Effector CD8-positive, alpha-beta T cell (primary cell): ENCODE measurements at places on chromosomes 5 and 9.

- DNase-seq: no peak
These were observed 28.8 kb downstream of the SMARCA2 start for GRCh38 chr9:2043881-2044462.

GRCh38 chr5:168964182-168964581, 336.8 kb downstream of the SLIT3 start:
- DNase-seq: no peak

- no peak for DNase-seq
These were observed 296.5 kb downstream of the DEPDC1B start for GRCh38 chr5:60403343-60404006.

DNA sequence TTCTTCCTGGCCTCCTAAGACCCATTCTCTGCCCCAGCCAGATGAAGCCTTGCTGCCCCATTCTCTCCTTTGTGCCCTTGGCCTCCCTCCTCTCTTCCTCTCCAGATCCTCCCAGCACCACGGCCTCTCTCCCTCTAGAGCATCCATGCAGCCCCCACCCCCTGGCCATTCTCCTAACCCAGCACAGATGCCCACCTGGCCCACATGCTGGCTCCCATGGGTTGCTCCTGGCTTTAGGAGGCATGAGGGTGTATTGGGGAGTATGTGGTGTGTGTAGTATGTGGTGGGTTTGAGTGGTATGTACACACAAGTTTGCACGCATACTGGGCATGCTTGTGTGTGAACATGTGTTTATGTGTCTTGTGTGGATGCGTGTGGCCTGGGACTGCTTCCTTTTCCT, 47.1 kb downstream of the FOXI1 start:
- no peak for DNase-seq

DNA sequence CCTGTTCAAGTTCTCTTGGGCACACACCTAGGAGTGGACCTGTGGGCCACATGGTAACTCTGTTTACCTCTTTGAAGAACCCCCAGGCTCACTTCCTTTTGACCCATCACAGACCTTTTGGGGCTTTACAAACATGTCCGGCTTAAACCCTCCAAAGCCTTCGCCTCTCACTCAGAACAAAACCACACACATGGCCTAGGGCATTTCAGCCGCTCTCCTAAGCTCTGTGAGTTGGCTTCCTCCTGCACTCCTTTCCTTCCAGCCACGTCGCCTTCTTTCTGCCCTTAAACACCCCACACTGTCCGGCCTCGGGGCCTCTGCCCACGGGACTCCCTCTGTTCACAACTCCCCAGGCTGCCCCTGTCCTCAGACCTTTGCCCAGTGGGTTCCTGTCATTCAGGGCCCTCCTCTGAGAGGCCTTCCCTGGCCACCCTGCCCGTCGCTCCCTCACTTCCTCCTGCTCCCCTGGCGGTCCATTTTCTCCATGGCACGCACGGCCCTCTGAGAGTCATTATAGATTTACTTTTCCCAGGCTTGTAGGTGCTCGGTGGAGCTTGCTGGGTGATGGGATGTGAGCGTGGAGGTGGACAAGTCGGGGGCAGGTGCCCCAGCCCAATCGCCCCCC, 1.9 kb downstream of the DOK3 start:
- DNase-seq: no peak

- DNase-seq: no peak
These were observed 1.2 kb downstream of the LHFPL2 start for GRCh38 chr5:78647351-78647818.

DNA sequence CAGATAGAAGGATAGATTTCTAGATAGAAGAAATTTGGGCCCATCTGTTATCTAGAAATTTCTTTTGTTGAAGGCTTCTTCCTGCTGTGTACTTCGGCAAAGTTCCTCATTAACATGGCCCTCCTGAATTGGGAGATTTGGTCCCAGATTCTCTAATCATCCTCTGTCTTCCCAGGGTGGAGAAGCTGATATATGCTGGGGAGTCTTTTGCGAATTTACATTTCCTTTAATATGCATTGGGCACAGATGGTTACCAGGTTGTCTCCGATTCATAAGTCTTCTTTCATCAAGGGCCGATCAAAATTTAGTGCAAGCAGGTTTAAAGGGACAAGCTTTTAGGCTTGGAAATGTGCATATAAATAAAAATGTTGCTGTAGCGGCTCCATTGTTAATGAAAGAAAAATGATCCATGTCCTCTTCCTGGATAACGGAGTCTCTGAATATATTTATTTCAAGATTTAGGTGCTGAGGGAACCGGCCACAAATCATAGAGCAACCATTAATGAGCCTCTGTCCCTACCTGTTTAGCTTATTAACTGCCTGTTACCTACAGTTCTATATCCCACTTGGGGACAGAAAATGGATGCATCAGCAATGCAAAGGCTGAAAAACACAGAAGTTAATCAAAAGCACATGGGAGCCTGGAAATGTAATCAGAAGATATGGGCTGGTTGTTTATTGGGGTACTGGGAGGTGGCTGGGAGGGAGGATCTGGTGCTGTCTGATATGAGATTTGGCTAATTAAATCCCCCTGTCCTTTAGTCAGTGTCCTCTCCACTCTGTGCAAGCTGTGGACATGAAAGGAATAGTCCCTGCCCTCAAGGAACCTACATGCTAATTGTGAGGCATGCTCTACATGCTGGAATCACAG, 234.7 kb downstream of the MAN2A1 start:
- DNase-seq: no peak

DNA sequence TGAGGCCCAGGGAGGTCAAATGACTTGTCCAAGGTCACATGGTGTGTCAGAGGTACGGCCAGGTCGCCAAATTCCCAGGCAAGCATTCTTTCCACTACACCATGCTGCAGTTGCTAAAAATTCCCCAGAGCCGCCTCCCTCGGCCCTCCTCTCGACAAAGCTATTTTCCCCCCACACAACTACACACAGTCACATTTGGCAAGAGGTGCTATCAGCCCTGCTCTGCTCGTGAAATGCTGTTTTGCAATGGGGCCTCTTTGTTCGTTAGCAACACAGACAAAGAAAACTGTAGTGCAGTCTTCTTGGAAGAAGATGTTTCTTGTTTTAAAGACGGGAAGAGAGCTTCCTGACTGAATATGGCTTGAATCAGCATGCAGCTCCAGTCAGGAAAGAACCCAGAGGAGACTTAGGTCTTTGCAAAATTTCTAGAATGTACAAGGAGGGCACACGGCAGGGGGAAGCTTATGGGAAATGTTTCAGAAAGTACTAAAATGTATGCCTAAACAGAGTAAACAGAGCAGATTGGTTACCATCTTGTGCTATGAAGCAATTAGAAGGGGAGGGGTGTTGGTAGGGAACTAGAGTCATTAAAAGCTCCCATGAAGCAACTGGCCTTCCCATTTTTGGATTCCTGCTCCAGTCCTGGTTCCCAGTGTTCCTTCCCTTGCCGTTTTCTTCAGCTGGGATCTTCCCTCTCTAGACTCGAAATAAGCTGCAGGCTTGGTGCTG, 14.2 kb downstream of the SLIT3 start:
- DNase-seq: no peak

DNA sequence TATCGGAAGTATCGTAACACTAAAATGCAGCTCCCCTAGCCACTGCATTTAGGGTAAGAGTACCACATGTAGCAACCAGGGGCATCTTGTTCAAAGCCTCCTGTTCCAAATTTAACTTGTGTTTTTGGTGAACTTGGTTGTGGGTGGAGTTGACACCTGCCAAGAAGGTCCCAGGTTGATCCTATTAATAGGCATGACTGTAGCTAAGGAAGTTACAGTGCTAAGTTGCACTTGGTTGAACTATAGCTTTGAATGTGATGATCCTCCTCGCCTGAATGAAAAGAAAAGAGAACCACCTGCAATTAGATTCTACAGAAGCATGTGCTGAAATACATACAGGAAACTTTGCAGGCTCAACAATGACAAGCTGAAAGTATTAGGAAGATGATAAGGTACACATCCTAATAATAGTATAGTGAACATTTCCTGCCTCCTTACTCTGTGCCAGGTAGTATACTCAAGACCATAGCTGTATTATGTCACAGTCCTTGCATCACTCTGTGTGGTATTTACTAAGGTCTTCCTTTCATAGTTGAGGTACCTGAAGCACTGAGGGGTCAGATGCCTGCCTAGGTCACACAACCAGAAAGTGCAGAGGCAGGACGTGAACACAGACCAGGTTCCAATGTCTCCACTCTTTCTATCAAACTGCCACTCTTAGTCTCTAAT, 64.5 kb upstream of the PIP5K1B start:
- DNase-seq: no peak

DNA sequence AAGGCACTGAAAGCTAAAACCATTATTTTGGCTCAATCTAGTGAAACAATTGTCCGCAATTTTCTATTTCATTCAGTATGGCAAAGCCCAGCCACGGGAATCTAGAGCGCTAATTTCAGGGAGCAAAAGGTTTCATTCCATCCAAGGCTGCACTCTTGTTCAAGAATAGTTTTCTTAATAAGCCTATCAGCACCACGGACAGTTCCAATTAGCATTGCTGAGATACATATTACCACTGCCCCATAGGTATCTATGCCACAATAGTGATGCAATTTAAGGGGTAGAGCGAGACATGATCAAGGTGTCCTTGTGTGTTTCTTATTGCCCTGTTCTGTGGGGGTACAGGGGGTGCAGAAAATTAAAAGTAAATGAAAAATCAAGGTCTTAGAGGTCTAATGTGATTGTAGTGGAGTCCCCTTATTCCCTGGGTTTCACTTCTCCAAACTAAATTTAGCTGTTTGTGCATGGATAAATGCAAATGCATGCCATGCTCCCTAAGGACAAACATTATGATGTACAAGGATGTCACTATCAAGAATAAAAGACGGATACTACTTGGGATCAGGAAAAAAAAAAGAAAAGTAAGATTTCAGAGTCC, 45.5 kb downstream of the SPOCK1 start:
- DNase-seq: no peak

GRCh38 chr5:151357097-151357496, 9.7 kb upstream of the SLC36A2 start:
- DNase-seq: no peak

DNA sequence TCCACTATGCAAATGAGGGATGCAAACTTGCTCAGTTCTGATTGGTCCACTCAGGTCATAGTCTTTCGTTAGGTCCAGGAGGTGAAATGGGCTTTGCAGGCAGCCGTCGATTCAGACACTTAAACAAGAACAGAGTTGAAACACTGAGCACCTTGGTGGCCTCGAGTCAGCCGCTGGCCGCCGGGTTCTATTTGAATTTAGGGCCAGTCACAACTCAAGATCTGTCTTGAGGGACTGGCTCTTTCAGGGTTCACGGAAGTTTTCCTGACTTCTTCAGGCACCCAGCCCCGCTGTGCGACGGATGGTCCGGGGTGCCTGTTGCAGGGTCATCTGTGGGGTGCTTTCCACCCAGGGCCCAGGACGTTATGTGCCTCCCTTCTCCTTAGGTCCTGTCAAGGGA, 412.8 kb upstream of the IRX4 start:
- DNase-seq: no peak

- no peak for DNase-seq
These were observed 33.9 kb downstream of the SH3PXD2B start for GRCh38 chr5:172420235-172420939.

GRCh38 chr5:147348046-147348445, 113.2 kb downstream of the STK32A start:
- no peak for DNase-seq

GRCh38 chr9:79578891-79579290, 7.1 kb downstream of the TLE4 start:
- no peak for DNase-seq

- no peak for DNase-seq
These were observed 198.9 kb downstream of the ENC1 start for GRCh38 chr5:74441616-74442015.

GRCh38 chr5:131431794-131432193, 167.9 kb downstream of the CDC42SE2 start:
- no peak for DNase-seq

GRCh38 chr5:172453986-172454357, 353 bp downstream of the SH3PXD2B start:
- DNase-seq: no peak

- DNase-seq: no peak
These were observed 87.4 kb upstream of the GNA14 start for GRCh38 chr9:77735494-77735893.
